ENCODE measurements at places on chromosomes 16 and 17.
A peak's percentile ranks its signal among the peaks of the same experiment; 100 is the strongest.

GRCh38 chr16:50270510-50271147, 4.3 kb downstream of the ADCY7 start:
- no peak for DNase-seq

DNA sequence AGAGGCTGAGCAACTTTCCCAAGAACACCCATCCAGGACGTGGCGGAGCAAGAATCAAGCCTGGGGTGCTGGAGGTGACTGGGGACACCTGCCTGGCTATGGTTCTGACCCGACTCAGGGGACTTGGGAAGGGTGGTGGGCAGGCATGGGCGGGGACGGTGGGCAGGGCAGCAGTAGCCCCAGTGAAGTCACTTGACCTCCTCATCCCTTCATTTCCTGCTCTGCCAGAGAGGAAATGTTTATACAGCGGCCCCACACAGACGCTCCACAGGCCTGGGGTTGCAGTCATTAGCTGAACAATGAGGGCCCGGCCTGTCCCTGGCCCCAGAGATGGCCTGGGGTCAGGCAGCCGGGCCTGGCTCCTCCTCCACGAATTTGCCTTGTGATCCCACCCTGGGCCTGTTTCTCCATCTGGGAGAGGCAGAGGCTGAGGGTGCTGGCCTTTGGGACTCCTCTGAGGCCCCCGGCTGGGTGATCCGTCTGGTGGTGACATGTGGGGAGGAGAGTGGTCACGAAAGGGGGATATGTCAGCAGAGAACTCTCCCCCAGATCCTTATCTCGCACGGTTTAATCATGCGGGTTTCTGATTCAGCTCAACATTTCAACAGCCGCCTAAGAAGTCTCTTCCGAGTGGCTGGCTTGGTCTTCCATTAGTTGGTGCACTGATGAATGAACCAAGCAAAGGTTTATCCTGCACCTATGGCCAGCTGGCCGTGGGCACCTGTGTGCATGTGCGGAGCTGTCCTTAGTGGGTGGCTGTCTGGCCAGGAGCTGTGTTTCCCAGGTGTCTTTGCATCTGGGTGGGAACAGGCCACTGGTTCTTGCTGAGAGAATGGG, 175.9 kb downstream of the IRF8 start:
- DNase-seq, result no peak

DNA sequence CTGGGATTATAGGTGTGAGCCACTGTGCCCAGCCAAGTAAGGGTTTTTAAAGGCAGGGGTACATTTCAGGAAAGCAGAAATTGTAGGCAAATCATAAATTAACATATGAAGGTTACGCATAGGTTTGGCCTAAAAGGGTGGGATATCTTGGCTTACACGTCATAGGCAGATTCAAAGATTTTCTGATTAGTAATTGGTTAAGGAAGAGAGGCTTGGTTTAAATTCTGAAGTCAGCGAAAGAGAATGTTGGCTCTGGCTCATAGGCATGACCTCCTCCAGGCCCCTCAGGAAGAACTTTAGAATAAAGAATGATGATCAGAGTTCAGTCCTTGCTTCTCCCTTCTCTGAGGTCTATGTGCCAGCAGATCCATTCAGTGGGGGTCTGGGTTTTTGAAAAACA, 124.8 kb upstream of the RBBP6 start:
- DNase-seq, result no peak

GRCh38 chr17:21164216-21164615, 37.5 kb downstream of the DHRS7B start:
- no peak for DNase-seq

- DNase-seq, result no peak
Observed at GRCh38 chr16:58286769-58287433, 7.9 kb downstream of the PRSS54 start.

DNA sequence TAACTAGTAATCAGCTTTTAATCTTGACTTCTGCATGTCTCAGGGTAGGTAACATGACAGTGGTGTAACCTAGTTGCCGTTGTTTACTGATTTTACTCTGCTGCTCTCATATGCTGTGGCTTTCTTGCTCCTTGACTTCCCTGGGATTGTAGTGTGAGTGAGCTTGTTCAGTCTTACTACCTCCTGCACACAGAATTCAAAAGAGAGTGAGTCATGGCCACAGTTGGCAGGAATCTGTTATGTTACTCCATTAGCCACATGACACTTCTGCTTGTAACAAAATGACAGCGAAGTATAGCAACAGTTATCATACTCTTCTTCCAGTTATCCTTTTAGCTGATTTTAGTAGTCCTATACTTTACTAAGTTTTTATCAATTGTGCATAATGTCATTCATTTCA, 18.8 kb downstream of the TNRC6A start:
- peak; percentile 55 for DNase-seq

GRCh38 chr16:66008136-66008535, 358.4 kb upstream of the CDH5 start:
- no peak for DNase-seq

DNA sequence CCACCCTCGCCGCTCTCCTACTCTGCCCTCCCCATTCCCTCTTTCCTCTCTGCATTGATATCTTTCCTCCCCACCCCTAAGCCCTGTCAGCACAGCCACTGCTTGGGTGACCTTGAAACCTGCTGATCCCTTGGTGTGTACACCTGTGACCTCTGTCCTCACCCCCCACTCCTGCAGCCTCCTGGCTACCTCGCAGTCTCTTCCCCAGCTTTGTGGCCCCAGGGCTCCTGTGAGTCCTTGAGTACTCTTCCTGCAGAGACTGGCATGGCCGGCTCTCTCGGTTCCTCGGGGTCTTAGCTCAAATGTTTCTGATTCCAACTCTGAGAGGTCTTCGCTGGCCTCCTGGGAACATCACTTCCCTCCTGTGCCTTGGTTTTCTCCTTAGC, 31.7 kb downstream of the ADCY7 start:
- no peak for DNase-seq

- DNase-seq, result no peak
Observed at GRCh38 chr16:46822270-46822669, 8.7 kb downstream of the C16orf87 start.

GRCh38 chr16:22765479-22765878, 48.5 kb upstream of the HS3ST2 start:
- no peak for DNase-seq

DNA sequence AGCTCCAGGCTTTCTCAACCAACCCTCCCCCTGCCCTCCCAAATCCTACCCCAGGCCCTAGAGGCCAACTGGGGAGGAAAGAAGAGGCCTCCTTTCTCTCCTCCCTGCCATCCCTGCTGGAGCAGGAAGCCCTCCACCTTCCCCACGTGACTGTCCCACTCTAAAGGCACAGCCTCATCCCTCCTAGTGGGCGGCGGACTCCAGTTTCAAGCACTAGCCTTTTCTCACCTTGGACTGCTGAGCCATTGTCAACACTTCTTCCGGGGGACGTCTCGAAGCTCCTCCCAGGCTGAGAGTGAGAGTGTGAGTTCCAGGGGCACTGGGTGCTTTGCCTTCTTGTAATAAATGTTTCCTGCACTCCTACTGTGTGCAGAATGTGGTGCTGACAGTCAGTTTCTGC, 21.4 kb upstream of the IRX6 start:
- DNase-seq, result no peak

DNA sequence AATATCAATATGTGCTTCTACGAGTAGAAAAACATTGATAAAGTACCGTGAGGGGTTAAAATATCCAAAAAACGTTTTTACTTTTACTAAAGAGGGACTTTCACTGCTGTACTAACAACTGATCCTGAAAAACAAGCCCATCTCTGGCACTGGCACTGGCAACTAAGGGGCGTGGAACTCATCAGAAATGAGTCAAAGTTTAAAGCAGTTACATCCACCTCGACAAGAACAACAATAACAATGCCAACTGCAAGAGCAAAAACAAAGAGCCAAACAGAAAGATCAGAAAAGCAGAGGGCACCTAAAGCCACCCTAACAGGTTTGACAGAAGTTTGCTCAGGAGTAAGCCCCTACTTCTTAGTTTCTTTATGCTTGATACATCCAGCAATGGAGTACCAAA, 13.1 kb downstream of the MBTPS1 start:
- no peak for DNase-seq

- DNase-seq, result no peak
Observed at GRCh38 chr16:46736695-46737094, 11.4 kb downstream of the MYLK3 start.

GRCh38 chr17:73547790-73548189, 96.5 kb downstream of the SDK2 start:
- DNase-seq, result no peak

DNA sequence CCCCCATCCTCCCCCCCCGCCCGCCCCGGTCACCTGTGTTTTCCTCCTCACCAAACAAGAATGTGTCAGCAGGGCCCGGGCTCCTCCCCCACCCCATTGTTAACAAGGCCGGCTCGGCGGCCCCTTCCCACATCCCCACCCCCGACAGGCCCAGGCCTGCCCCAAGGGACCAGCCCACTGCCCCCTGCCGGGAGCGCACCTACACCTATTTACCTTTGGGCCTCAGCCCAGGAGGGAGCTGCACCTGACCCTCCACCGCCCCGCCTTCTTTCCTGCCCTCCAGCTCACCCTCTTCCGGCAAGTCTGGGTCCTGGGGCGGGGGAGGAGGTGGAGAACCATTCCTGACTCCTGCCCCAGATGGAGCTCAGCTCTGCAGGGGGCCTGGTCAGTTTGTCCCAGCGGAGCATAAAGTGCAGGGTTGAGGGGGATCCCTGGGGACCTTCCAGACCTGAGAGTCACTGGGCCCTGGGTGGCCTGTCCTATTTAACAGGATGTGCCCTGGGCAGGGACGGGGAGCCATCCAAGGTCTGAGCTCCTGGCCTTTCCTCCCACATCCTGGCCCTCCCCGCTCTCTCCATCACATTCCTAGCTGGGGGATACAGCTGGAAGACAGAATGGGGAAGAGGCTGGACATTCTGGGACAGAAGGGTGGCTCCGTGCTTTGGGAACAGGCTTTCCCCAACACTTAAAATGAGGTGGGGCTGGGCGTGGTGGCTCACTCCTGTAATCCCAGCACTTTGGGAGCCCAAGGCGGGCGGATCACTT, 8.3 kb downstream of the FOXJ1 start:
- DNase-seq, result no peak

DNA sequence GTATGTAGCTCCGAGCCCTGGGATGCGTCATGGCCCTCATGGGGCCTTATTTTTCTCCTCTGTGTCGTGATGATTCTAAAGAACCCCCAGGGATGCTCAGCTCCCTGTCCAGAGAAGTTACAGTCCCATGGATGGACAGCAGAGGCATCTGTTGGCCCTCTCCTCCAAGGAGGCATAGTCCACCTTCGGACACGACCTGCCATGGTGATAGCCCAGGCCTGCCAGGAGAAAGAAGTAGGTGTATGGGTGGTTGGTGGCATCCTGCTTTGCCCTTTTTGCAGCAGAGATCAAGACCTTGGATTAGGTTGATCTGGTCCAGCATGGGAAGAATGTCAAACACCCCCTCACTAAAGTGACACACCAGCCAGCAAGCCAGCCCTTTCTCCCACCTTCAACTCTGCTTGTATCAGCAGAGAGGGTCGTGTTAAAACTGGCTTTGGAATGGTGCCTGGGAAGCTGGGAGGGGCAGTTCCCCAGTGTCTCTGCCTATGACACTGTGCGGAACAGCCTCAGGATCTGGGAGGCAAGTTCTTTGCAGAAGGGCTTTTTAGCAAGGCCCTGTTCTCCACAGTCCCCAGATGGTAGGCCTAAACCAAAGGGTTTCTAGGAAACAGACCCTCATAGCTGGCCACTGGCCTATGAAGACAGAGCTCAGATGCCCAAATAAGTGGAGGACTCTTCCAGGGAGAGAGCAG, 259.9 kb upstream of the RPL38 start:
- no peak for DNase-seq

Data from thoracic aorta (tissue), 2 donors.